Activated CD8-positive, alpha-beta memory T cell treated with anti-CD3 and anti-CD28 coated beads, Interleukin-2, amount 50 U/mL, for 48 hours (primary cell): ENCODE measurements at places on chromosomes 2 and 18.

- DNase-seq, result no peak
These were observed 48.8 kb downstream of the STK39 start for GRCh38 chr2:168198476-168199207.

DNA sequence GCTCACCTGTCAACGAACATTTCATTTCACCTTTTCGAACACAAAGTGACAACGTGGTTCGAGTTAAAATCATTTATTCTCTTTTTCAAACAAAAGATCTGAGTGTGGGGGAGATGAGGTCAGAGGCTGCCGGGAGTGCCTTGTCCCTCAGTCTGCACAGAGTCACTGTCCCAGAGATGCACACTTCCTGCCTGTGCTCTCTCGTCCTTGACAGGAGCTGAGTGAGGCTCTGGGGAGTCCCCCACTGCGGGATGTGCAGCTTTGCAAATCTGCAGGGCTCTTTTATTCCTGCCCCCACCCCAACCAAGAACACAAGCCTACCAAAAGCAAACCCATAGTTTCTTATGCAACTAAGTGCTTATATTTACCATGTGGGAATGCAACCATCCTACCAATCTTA is 497.8 kb downstream of the EIPR1 start:
- no peak for DNase-seq

GRCh38 chr18:14089781-14090180 is 42.5 kb downstream of the ZNF519 start:
- DNase-seq, result no peak

DNA sequence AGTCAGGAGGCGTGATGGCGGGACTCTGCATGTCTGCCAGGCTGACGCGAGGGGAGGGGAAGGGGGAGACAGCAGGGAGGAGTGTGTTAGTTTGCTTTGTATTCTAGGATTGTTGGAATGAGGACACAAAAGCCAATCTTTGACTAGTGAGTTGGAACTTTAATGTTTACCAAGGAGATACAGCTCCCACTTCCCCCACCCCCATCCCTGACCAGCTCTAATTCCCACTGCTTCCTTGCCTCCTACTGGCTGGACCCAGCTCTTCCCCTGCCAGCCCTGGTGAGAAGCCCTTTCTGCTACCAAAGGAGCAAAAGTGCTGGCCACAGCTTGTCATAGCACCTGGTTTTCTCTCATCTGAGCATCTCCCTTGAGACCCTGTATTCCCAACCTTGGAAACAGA is 84.5 kb downstream of the CELF4 start:
- DNase-seq, result no peak

GRCh38 chr18:6648581-6648980 is 80.9 kb upstream of the ARHGAP28 start:
- DNase-seq, result no peak

DNA sequence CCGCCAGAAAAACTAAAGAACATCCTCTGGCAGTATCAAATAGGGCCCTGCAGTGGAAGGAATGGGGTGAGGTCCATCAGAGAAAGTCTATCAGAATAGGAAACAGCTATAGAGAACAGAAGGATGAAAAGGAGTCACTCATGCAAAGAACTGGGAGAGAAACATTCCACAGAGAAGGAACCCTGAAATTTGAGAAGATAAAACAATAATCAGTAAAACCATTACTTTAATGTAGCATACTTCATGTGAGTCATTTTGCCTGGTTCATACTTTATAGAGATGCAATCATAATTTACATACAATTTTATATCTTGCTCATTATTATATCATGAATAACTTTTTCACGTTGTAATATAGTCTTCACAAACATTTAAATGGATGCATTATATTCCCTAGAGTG is 402.2 kb downstream of the NCKAP5 start:
- no peak for DNase-seq

DNA sequence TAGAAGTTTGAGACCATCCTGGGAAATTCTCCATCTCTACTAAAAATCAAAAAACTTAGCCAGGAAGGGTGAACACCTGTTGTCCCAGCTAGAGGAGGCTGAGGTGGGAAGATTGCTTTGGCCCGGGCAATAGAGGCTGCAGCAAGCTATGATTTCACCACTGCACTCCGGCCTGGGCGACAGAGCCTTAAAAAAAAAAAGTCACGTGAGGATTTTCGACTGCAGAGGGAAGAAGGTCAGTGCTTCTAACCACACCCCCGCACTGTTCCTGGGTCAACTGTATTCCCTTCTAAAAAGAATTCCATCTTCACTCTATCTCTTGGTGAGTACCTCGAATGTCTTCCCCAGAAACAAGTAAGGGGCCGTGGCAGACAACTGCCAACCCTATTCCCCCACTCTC is 31.3 kb downstream of the ADAM17 start:
- no peak for DNase-seq

DNA sequence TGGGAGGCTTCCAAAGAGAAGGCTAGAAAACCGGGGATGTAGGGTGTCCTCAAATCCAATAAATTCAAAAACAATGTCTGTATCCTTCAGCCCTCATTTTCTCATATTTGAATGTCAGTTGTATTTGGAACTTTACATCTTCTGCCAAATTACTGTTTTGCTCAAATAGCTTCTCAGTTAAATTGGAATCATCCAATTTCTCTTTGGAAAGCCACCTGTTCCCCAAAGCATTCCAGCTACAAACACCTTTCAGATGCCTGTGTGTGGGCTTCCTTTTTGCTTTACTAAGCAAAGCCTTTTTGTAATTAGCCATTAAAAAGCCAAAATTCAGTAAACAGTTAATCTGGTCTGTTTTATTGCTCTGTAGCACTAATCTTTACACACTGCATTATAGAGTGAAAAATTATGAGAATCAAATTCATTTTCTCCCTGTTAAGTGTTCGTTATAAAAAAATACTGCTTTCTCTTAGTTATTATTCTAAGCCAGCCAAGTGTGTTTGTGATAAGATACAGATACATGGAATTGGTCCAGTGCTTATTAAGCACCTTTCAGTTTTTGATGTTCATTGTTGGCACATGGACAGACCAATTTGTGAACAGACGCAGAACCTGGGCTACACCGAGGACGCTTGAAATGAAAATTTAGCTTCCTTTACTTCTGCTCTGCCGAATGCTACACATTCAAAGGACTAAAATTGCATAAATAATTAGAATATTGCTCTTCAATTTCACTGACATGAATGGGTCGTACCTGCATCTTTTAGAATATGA is 151.6 kb downstream of the RTN4 start:
- no peak for DNase-seq
